RPMI7951 (cell line): ENCODE measurements at places on chromosomes 16 and 17.

DNA sequence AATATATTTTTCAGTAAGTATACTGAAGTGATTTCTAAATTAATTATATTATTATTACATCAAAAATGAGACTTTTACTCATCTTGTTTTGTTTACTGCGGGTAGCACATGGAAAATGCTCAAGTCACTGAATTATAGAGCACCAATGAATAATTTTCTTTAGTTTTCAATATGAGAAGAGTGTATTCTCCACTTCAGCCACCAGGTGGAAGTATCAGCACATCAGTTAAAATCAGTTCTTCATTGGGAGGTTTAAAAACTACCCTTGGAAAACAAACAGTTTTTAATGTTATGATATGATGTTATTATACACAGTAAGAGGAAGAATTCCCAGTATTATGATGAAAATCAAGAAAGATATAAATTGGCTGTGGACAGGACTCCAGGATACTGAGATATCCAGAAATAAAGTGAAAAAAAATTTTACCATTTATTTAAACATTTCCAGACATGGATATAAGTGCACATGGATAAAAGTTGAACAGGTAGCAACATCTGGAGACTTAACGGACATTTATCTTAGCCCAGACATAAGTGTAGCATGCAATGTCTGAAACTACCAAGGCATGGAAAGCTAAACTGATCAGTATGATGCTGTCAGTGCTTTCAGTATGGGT, 467.3 kb downstream of the KCNJ2 start:
- peak; percentile 25 for DNase-seq

GRCh38 chr17:43846221-43846712, 709 bp upstream of the CD300LG start:
- DNase-seq = peak; percentile 61

GRCh38 chr17:33137426-33137825, 145.8 kb downstream of the SPACA3 start:
- DNase-seq = no peak

DNA sequence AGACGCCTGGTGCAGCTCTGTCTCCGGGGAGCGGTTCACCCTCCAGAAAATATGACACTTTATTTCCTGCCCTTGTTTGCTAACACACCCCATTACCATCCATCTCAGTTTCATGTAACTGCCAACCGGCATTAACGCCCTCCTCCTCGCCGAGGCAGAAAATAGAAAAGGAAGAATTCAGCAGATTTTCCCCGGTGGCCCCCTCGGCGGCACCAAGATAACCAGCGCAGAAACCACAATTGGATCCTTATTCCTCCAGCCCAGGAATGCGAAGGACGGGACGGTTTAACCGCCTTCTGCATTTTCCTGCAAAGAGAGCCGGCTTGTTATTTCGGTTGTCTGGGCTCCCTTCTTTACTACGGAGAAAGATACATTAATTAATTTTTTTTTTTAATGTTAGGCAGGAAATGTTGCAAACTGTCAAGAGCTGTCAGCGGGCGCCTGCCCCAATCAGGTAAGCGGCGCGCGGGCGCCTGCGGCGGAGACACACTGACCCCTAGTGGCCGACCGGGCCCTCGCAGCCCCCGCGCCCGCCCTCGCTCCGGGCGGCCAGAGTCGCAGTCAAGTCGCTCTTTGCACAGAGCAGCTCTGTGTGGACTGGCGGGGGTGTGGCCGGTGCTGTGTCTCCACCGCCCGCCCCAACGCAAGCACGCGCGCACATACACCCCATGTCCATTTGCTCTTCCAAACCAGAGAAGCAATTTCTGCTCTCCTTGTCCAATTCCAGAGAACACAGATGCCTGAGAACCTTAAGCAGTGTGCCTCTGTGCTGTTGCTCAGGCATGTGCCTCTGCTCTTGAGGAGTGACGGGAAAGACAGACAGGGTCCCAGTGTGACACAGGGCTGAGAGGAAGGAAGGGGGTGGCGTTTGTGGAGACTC, 53.6 kb downstream of the C17orf67 start:
- peak; percentile 52 for DNase-seq

GRCh38 chr16:72191551-72191950, 19.6 kb upstream of the PMFBP1 start:
- no peak for DNase-seq

GRCh38 chr16:68290450-68290849, 20.3 kb downstream of the SLC7A6OS start:
- DNase-seq = no peak

DNA sequence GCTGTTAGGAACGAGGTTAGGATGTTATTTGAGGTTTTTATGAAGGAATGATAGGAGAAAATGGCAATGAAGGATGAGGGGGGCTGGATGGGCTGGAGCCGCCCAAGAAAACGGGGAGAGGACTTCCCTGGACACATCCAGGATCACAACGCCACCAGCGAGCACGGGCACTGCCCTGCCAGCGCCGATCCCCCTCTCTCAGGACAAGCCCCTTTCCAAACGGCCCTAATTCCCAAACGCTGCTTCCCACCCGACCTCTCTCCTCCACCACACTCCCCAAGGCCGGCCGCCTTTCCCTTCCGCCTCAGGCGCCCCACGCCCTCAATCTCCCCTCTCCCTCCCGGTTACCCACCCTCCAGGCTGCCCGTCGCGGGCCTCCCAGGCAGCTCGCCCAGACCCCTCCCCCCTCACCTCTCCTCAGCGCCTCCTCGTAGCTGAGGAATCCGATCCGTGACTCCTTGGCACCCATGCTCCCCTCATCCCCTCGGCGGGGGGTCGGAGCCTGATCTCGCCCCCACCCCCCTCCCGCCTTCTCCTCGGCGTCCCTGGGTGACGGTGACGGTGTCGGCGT, 377 bp downstream of the USP32 start:
- DNase-seq = peak; percentile 13

DNA sequence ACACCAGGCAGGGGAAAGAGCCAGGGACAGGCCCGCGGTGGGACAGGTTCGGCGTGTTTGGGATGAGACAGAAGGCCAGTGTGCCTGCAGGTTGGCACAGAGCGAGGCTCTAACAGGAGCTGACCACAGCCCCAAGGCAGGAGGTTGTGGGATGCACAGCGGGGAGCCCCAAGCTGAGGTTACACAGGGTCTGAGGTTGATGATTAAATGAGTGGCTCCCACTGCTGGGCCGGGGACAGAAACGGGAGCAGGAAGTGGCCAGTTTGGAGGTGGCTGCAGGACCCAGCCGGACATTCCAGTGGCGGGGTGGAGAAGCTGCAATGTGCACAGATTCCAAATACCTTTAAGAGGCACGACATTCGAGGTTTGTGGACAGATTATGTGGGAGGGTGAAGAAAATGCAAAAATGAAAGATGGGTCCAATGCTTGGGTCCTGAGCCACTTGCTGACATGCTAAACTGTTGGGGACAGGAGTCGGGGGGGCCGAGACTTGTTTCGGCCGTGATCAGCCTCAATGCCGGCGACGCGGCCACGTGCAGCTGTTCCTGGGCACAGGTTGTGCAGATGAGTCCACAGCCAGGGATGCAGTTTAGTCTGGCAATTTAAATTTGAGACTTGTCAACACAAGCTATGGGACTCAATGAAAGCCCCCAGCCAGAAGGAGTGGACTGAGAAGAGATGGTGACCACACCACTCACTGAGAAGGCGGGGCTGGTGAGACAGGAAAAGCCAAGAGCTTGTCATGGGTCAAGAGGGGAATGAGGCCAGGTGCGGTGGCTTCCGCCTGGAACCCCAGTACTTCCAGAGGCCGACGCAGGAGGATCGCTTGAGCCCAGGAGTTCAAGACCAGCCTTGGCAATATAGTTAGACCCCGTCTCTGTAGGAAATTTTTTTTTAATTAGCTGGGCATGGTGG, 8.7 kb downstream of the ENPP7 start:
- peak; percentile 74 for DNase-seq

GRCh38 chr17:15438491-15439105, 28.8 kb downstream of the CDRT4 start:
- no peak for DNase-seq

- no peak for DNase-seq
Observed at GRCh38 chr17:3754066-3754457, 30.4 kb downstream of the HASPIN start.

- peak; percentile 87 for DNase-seq
Observed at GRCh38 chr17:27544350-27545131, 86.4 kb upstream of the LGALS9 start.

GRCh38 chr17:50684612-50685333, 22.9 kb downstream of the ANKRD40 start:
- DNase-seq = no peak

DNA sequence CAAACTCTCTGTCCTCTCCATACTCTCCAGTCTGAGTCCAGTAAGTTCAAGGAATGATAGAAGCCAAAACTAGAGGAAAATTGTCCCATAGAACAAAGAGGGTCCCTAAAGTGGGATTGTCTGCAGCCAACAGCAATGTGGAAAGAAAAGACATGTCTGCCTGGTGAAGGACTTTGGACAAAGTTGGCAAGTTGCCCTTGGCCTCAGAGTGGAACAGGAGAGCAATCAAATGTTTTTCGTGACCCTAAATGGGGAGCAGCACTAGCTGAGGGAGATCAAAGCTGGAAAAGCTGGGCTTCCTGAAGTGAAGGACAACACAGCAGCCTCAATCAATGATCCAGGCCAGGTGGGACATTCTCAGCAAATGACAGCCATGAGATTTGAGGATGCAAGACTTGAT, 183.5 kb downstream of the CHD9NB start:
- no peak for DNase-seq

DNA sequence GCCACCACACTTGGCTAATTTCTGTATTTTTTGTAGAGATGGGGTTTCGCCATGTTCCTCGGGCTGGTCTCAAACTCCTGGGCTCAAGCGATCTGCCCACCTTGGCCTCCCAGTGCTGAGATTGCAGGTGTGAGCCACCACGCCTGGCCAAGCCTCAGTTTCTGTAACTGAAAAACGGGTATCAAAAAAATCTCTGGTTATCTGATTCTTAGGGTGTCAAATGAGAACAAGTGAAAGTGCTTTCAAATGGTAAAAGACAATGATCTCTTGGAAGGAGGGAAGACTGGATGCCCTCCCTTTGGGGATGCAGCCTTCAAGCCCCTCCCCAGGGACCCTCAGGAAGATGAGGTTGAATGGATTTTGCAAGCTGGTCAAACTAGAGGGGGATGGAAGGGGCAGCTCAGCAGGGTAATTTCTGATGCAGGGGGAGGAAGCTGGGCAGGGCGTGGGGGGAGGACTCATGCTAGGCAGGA, 22.3 kb downstream of the ARHGAP23 start:
- no peak for DNase-seq

- DNase-seq = peak; percentile 33
Observed at GRCh38 chr17:78484271-78485246, 92.6 kb downstream of the DNAH17 start.

DNA sequence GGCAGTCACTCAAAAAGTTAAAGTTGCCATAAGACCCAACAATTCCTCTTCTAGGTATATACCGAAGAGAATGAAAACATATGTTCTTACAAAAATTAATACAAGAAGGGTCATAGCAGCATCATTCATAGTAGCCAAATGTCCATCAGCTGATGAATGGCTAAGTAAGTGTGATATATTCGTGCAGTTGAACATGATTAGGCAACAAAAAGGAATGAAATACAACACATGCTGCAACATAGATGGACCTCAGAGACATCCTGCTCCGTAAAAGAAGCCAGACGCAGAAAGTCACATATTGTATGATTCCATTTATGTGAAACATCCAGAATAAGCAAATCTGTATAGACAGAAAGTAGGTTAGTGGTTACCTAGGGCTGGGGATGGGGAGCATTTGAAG, 229.4 kb upstream of the CACNG5 start:
- DNase-seq = no peak

DNA sequence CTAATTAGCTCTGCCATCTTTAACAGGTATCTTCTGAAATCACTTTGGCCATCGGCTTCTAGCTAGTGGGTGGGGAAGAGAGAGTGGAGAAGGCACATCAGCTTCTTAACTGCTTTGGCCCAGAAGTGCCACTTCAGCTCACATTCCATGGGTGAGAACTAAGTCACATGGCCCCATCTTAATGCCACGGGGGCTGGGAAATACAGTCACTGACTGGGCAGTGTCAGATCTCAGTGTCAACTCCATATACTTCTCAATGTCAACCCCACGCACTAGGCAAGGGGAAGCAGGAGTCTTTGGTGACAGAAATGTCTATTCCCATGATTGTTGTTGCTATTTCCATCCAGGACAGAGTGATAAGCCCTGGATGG, 29.4 kb downstream of the CCR7 start:
- no peak for DNase-seq

GRCh38 chr17:42772945-42773289, 332 bp upstream of the VPS25 start:
- no peak for DNase-seq

GRCh38 chr17:79808763-79809529, 12.1 kb upstream of the CBX8 start:
- no peak for DNase-seq

DNA sequence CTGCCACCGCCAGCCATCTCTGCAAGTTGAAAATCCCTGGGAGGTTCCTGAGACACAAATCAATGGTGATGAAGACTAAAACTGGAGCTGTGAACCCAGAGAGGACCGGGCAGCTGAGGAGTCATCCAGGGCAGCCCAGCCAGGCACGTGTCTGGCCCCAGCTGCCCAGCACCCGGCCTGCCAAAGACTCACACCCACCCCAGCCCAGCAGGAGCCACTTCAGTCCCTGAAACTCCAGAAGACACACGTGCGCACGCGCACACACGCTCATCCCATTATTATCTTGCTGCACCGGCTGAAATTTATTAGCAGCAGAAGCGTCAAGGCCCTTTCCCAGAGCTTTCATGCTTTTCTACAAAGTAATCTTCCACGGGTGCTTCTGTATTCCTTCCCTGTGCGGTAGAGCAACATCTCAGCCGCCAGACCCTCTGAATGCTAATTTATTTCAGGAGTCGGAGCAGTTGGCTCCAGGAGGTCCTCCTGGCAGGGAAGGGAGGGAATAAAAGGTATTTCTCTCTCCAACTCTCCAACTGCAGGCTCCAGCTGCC, 59.8 kb upstream of the RBFOX3 start:
- no peak for DNase-seq

DNA sequence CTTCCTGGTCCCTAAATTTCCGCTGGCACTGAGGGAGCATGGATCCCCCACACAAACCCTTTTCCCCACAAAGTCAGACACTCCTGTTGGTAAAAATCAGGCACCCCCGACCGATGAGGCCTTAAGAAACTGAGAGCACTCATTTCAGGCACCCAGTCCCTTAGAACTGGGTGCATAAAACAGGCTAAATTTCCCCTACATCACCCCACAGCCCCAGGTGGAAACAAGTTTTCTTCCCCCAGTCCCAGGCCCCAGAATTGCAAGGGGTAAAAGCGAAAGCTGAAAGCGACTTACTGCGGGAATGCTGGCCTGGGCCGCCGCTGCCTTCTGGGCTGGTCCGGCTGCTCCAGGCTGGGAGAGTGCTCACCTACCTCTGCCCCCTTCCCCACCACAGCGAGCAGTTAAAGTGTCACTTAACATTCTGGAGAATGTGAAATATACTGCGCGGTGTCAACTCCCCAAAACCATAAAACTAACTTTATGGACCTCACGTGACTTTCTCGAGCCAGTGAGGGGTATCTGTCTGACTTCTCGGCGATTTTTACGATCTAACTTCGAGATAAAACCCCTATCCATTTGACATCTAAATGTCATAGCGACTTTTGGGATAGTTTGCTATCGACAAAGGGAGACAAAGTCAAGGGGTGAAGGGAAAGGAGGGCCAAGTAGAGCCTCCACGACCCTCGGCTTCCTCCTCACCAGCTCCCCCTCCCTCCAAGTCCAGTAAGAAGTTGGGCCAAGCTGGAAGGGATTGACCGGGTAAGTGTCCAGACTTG, at the start of gene HOXB3:
HOXB3 (minus strand) TSS at position 411 of the 776 bp plus-strand sequence. CDS start 37,767 bp downstream, outside the sequence.
- DNase-seq = no peak

GRCh38 chr16:30351001-30351441, 4.1 kb downstream of the CD2BP2 start:
- no peak for DNase-seq

- no peak for DNase-seq
Observed at GRCh38 chr16:57999971-58000705, at the start of gene ZNF319. Gene ZNF319, minus strand, starts transcription at chr16:58000672. Its CDS starts 2,407 bp downstream, at chr16:57998265.
